Dermis microvascular lymphatic vessel endothelial cell (primary cell): ENCODE measurements at places on chromosomes 3 and 15. TPM values are rescaled to one million over a fixed set of nuclear protein-coding genes. Genes with fewer than 3 reads are reported as not detected.
A peak's percentile ranks its signal among the peaks of the same experiment; 100 is the strongest.

- DNase-seq, result no peak
Measured at GRCh38 chr15:74937272-74937589, 642 bp downstream of the COX5A start.

DNA sequence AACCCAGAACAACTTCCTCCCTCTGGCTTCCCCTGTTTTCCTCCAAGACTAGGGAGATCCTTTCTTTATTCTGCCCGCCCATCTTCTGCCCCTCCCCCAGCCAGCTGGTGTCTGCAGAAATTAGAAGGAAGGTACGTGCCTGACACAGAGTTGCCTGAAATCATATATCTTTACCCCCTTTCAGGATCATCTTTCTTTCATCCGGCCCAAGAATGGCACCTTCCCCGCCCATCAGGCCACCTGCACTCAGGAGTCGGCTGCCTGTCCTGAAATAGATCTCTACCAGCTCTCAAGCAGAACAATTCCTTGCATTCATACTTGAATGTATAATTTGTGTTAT lies 133.7 kb downstream of the VGLL4 start:
- DNase-seq, result no peak

DNA sequence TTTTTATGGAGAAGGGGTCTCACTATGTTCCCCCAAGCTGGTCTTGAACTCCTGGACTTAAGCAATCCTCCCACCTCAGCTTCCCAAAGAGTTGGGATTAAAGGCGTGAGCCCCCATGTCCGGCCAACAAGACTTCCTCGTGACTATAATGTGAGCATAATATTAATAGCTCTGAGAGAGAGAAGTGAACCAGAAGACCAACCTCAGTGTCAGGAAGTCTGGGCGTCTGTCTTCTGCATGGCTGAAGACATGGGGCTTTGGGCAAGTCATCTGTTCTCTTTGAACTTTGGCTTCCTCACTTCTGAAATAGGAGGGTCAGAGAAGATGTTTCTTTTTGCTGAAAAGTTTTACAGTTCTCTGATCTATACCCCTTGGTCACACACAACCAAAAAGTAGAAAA lies 92.1 kb downstream of the SLC49A4 start:
- no peak for DNase-seq

- DNase-seq, result no peak
Measured at GRCh38 chr3:1251282-1252060, 158.6 kb downstream of the CNTN6 start.

GRCh38 chr3:20099060-20099459 lies 58.8 kb downstream of the KAT2B start:
- no peak for DNase-seq

DNA sequence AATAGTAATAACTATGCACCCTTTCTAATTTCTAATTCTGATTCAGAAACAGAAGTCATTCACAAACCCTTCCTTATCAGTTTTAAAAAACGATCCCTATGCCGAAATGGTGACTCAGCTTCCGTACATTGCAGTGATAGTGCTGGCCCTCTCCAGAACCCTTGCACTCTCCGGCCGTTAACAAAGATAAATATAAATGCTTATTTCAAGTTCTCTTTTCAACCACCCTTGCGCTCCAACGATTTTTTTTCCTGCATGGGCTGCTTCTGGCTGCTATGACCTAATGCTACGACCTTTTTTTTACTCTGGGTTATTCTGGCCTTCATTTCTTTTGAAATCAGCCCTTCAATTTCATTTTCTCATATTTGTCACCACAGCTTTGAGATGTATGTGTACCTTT lies 646.2 kb downstream of the NTRK3 start:
- no peak for DNase-seq

DNA sequence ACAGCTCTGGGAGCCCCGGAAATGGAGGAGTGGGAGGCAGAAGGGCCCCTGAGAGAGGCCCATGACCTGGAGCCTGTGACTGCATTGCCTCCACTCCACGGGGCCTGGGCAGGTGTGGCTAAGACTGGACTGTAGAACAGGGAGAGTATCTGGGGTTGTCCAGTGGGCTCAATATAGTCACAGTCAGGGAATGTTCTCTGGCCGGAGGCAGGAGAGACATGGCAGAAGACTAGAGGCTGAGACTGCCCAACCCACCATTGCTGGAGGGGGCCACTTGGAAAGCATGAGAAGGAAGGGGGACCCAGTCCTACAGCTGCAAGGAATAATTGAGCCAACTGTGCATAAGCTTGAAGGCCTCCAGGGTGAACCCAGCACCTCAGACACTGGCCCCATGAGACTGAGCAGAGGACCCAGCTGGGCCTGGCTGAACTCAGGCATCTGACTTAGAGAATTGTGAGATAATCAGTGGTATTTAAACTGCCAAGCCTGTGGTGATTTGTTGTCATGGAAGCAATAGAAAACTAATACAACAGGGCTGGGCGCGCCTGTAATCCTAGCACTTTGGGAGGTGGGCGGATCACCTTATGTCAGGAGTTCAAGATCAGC lies 33.1 kb downstream of the NIPA2 start:
- DNase-seq, result no peak

GRCh38 chr3:8223766-8224165 lies 277.9 kb upstream of the LMCD1 start:
- no peak for DNase-seq

DNA sequence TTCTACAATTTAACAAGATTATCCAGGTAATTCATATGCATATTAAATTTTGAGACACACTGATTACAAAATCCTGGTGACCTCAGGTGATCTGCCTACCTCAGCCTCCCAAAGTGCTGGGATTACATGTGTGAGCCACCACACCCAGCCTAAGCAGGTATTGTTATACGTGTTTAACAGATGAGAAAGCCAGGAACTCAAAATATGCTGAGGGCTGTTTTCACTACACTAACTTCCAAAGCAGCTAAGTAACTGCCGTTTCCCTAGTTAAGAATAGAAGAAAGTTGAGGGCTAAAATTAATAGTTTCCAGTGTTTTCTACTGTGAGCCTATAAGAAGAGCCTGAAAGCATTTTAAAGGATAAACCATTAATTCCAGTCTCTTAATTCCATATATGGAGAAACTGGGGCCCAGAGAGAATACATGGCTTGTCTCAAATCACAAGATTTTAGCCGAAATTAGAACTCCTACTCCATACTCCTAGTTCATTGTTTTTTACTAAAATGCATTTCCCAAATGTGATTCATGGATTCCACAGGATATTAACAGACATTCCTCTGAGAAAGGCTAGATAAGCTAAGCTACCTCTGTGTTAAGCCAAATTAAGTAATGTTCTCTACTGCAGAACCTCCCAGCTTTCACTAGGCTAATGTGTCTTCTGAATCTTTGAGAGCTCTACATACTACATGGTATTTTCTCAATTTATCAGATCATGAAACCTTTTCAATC lies 17.0 kb upstream of the AVEN start:
- DNase-seq, result peak; percentile 43

The CHL1 gene
- total RNA-seq, result not detected in 2 replicates

DNA sequence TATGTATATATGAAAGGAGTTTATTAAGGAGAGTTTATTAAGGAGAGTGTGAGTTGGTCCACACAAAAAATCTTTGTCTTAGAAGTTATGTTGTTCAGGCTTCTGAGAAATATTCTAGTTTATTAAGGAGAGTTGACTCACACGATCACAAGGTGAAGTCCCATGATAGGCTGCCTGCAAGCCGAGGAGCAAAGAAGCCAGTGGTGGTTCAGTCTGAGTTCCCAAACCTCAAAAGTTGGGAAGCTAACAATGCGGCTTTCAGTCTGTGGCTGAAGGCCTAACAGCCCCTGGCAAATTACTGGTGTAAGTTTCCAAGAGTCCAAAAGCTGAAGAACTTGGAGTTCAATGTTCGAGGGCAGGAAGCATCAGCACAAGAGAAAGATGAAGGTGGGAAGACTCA lies 42.4 kb upstream of the DAZL start:
- DNase-seq, result no peak

The MCF2L2 gene
- total RNA-seq, result 0.25 and 0.26 TPM in 2 replicates

The THOC7 gene
- 27.9 and 44.0 TPM in 2 replicates for total RNA-seq

- DNase-seq, result peak; percentile 60
Measured at GRCh38 chr15:36808411-36809160, 229.2 kb downstream of the CDIN1 start.

The CLEC3B gene
- total RNA-seq, result 0.25 and 0.26 TPM in 2 replicates

GRCh38 chr3:145942052-145942451 lies 218.9 kb downstream of the PLOD2 start:
- DNase-seq, result no peak

The MYD88 gene
- 17.5 and 19.1 TPM in 2 replicates for total RNA-seq

The ABHD17C gene
- 4.9 and 6.1 TPM in 2 replicates for total RNA-seq

The ANKRD34C gene
- not detected in 2 replicates for total RNA-seq

DNA sequence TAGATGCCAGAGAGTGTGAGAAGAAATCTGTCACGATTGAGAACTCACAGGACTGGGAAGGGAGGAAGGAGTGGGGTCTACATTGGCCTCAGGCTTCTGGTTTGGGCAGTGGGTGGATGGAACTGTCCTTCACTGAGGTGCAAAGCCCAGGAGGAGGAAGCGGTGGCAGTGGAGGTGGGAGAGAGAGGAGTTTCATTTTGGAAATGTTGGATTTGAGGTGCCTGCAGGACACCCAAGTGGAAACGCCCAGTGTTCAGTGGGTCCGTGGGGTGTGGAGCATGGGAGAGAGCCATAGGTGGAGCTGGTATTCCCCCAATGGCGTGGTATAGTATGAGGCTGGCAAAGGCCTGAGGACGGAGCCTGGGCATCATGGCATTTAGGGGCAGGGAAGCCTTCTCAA lies 9.3 kb upstream of the EPHB3 start:
- no peak for DNase-seq

DNA sequence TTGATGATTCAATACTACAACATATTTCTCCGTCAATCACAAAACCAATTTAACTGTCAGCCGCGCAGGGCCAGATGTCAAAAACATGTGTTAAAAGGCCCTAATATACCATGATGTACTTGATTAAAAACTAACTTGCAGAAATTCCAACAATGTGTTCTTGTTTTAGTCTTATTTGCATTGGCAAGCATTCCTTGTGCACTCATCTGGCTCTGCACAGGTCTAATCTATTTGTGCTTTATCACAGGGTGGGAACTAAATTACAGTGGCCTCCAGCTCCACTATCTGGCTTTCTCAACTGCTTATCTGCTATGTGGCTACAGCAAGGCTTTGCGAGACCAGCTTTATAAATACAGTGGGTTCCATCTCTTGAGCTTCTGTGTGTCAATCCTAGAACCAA lies 455.5 kb downstream of the ERC2 start:
- no peak for DNase-seq

- no peak for DNase-seq
Measured at GRCh38 chr3:181561139-181562031, 150.3 kb upstream of the SOX2 start.

DNA sequence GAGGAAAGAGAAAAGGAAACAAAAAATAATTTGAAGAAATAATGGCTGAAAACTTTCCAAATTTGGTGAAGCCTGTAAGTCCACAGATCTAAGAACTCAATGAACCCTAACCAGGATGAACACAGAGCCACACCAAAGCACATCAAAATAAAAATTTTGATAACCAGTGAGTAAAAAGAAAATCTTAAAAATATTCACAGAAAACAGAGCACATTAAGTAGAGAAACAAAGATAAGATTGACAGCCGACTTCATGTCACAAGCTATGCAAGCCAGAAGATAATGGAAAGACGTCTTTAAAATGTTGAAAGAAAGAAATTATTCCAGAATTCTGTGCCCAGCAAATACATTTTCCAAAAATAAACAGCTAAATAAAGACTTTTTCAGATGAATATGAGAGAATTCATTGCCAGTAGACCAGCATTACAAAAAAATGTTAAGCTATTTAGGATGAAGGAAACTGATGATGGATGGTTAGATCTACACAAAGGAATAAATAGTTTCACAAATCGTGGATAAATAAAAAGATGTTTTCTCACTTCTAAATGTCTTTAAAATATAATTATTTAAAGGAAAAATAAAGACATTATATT lies 140.2 kb upstream of the SKOR1 start:
- DNase-seq, result peak; percentile 14

The SLC24A5 gene
- total RNA-seq, result not detected in 2 replicates

DNA sequence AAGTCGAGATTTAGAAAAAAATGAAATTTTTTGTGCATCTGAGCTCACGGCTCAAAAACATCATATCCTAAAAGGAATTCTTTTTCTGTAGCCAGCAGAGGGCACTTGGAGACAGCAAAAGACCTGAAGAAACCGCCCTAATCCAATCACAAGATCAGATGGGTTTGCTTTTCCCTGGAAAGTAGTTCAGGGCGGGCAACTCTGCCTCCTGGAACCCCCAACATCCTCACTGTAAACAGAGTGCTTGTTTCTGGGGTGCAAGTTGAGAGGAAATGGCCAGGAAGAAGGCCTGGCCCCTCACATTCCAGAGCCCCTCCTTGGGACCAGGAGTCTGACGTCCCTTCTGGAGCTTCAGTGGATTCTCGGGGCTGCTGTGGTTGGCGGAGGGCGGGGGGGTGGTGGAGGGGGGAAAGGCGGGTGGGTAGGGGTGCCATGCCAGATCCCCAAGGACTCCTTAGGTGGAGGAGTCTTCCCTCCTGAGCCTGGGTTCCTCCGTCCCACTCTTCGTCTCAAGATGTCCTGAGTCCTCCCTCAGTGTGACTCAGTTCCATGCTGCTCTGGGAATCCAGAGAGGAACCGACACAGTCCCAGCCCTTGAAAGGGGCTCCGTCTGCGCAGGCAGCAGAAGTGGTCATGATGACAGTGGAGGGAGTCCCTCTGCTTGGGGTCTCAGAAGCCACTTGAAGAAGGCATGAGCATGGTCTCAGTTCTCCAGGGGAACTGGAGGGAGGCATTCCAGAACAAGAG lies 35.9 kb downstream of the CCK start:
- DNase-seq, result peak; percentile 11

GRCh38 chr3:105417525-105418289 lies 51.0 kb downstream of the ALCAM start:
- no peak for DNase-seq

DNA sequence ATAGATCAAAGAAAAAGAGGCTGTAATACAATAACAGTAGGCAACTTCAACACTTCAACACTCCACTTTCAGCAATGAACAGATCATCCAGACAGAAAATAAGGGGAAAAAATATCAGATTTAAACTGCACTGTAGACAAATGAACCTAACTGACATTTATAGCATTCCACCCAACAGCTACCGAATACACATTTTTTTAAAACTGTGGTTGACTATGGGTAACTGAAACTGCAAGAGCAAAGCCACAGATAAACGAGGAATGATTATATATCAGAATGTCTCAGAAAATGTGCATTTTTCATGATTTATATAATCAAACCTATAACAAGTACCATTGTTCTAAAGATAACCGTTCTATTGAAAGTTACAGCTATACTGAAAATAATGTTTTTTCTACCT lies 514.9 kb upstream of the DPPA4 start:
- no peak for DNase-seq
